ENCODE measurements at places on chromosomes 1 and 21. TPM values are rescaled to one million over a fixed set of nuclear protein-coding genes. Genes with fewer than 3 reads are reported as not detected.

STUM gene
- 0.35 TPM for total RNA-seq

FAM76A gene
- total RNA-seq, result 12.7 TPM

DISC1 gene
- total RNA-seq, result 16.0 TPM

TMEM200B gene
- 22.5 TPM for total RNA-seq

PARS2 gene
- 5.5 TPM for total RNA-seq

RCSD1 gene
- total RNA-seq, result not detected

DNM3 gene
- 3.7 TPM for total RNA-seq

RGS1 gene
- not detected for total RNA-seq

ESPN gene
- not detected for total RNA-seq

DNA sequence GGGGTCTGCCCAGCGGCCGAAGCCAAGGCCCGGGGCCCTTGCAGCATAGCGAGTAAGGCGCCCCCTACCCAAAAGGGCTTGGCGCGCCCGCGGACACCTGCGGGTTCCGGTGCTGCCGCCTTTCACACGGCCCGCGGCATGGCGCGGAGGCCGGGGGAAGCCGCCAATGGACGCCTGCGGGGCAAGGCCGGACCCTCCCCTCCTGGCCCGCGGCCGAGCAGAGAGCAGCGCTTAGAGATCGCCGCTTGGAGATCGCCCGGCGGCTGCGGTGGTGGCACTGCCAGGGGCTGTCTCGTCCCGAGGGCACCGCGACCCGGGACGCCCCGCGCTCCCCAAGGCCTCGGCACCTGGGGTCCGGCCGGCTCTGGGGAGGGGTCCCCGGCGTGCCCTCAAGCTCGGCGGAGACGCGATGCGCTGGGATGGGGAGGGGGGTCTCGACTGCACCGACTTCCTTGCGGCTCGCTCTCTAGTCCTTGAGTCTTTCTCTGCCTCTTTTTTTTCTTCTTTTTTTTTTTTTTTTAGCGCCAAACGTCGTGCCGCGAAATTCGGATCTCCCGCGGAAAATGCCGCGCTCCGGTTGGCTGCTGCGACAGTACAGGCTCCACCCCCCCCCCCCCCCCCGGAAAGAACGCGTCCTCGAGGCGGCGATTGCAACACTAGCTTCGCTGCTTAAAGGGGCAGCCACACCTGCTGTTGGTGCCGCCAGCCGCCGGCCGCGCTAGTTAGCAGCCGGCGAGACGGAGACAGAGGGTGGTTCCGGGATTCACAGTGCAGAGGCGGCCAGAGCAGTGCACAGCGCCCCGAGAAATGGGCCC, at the start of gene E2F2:
E2F2 (minus strand) TSS at position 487 of the 815 bp plus-strand sequence; CDS start at position 47, 440 bp downstream.
- peak within 1 kb of the TSS; percentile 90 for H3K4me3 ChIP-seq
- H3K4me1 ChIP-seq, result peaks cover 38% of the 10 kb centered on the region

GRCh38 chr1:234607109-234608024, 2.6 kb downstream of the IRF2BP2 start:
- peaks cover 45% of the 10 kb centered on the region for H3K4me1 ChIP-seq
- peak overlapping the region; percentile 91 for H3K27ac ChIP-seq
- H3K27me3 ChIP-seq, result no peaks in the 10 kb centered on the region
- no peak for DNase-seq

- H3K27me3 ChIP-seq, result no peaks in the 10 kb centered on the region
- H3K4me3 ChIP-seq, result peak overlapping the region; percentile 100
- H3K36me3 ChIP-seq, result peaks cover 3% of the 10 kb centered on the region
Observed at GRCh38 chr1:112397841-112398240, 1.8 kb downstream of the CTTNBP2NL start.

GRCh38 chr1:175673371-175674150, 69.8 kb downstream of the TNR start:
- no peak overlapping the region for H3K4me3 ChIP-seq
- H3K4me1 ChIP-seq, result peaks cover 5% of the 10 kb centered on the region
- no peaks in the 10 kb centered on the region for H3K36me3 ChIP-seq
- H3K27ac ChIP-seq, result no peak overlapping the region
- DNase-seq, result no peak

DNA sequence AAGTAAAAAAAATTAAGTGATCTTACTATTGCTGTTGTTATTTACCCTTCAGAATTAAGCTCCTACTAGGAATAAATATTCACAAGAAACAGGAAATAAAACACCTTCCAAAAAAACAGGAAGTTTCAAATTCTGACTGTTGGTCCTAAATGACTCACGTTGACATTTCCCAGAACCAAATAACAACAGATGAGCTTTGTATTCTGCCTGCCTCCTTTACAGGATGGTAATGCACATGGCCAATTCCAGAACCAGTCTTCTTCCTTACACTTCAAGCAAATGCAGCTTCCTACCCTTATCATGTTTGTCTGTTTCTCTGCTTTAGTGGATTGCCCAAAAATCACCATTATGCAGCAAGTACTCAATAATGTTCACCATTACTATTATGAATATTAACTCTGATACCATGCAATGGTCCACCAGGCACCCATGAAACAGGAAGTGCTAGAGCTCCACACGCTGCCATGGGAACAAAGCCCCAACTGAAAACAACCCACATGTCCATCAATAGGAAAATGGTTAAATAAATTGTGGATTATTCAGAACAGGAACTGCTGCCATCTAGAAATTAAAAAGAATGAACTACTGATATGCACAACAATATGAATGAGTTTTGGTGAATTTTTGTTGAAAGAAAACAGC, 8.9 kb downstream of the CASP9 start:
- H3K36me3 ChIP-seq, result peaks cover 24% of the 10 kb centered on the region
- H3K4me1 ChIP-seq, result no peaks in the 10 kb centered on the region
- H3K27ac ChIP-seq, result no peak overlapping the region
- no peak overlapping the region for H3K4me3 ChIP-seq
- H3K27me3 ChIP-seq, result no peaks in the 10 kb centered on the region
- DNase-seq, result no peak

DNA sequence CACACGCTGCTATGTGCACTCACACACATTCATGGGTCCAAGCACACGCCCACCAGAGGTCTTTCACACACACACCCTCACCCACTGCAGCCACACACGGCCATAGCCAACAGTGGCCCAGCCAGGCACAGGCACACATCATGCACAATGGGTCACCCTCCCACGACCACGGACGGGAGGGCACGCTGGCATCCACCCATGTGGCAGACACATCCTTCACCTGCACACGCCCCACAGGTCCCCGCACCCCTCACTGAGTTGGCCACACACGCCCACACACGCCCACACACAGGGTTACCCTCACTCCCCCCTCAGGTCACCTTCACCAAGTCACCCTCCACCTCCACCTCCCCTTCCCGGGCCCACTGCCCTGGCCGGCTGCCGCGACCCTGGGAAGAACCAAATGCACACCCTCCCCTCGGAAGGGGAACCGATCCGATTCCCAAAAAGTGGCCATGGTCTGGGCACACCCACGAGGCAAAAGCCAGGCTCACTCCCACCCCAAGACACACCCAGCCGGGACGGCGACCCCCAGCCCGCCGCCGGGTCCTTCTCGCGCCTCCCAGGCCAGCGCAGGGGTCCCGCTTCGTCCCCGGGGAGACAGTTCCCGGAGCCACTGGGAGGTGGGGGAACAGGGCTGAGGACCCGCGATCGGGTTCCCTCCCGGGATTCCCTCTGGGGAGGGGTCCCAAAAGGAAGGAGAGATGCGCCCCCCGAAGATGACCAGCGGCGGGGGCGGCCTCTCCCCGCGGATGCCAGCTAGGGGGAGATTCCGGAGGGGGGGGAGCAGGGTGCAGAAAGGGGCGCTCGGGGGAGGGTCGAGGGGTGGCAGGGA, 860 bp downstream of the SDC3 start:
- no peaks in the 10 kb centered on the region for H3K27me3 ChIP-seq
- peak overlapping the region; percentile 44 for H3K27ac ChIP-seq
- DNase-seq, result no peak
- peaks cover 51% of the 10 kb centered on the region for H3K4me1 ChIP-seq

GRCh38 chr1:72780212-72780611, 497.9 kb upstream of the NEGR1 start:
- no peak overlapping the region for H3K4me3 ChIP-seq
- H3K27ac ChIP-seq, result no peak overlapping the region
- no peaks in the 10 kb centered on the region for H3K27me3 ChIP-seq
- DNase-seq, result no peak
- peaks cover 7% of the 10 kb centered on the region for H3K4me1 ChIP-seq

DNA sequence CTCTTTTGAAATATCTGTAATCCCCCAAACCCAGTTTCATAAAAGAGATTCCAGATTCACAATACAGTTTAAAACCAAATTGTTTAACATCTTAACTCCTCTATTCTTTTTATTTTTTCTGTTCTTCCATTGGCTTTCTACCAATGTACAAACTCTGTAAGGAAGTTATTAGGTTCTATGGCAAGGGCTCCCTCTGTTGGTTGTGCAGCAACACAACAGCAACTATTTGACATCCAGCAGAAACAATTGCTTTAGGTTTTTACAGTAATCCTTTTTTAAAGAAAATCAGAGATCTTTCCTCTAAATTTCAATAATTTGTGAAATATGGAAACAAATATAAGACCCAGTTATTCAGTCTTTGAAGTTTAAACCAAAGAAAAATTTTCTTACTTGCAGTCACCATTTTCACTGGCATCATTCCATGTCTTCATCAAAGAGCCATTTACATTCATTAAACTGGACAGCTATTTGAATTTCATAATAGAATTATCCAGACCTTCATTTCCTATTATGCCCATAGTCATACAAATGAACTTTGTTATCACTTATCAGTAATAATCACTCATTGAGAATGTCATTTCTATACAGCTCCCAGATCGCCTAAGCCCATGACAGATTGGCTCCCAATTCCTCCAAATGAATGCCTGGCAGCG, 46.5 kb upstream of the RNF11 start:
- no peaks in the 10 kb centered on the region for H3K36me3 ChIP-seq
- no peak overlapping the region for H3K27ac ChIP-seq
- H3K4me1 ChIP-seq, result no peaks in the 10 kb centered on the region
- peaks cover 10% of the 10 kb centered on the region for H3K27me3 ChIP-seq
- no peak for DNase-seq

- peaks cover 7% of the 10 kb centered on the region for H3K27me3 ChIP-seq
- no peak for DNase-seq
- H3K4me1 ChIP-seq, result no peaks in the 10 kb centered on the region
- H3K27ac ChIP-seq, result no peak overlapping the region
Observed at GRCh38 chr1:153368495-153368894, 6.9 kb downstream of the S100A12 start.

- H3K4me1 ChIP-seq, result peaks cover 50% of the 10 kb centered on the region
- no peaks in the 10 kb centered on the region for H3K36me3 ChIP-seq
- H3K27ac ChIP-seq, result no peak overlapping the region
- H3K27me3 ChIP-seq, result no peaks in the 10 kb centered on the region
- no peak overlapping the region for H3K4me3 ChIP-seq
Observed at GRCh38 chr1:224544346-224545110, 71.6 kb upstream of the CNIH3 start.

DNA sequence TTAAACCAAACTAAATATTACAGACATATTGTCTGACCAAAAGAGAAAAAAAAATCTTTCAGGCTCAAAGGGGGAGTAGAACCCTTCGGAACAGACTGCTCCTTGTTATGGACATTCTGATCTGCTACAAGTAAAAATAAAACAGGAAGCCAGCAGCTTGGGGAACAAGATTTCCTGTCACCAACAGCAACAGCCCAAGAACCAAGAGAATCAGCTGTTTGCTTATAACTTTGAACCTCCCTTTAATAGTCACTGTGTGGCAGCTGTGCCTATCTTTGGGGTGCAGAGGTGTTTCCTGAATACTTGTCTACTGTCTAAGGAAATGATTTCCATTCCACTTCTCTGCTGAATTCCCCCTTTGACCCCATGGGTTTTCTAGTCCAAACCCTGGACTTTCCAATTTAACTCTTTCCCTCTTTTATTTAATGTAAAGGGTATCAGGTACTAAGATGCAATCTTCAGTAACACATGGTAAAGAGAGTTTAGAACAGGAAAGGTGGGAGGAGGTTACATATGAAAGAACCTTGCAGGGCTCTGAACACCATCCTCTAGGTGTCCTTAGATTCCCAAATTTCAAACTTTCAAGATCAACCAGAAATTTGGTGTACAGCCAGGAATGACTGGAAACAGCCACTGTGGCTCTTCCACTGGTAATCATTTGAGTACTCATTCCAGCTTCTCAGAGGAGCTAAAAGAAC, 38.6 kb downstream of the GPR3 start:
- H3K27ac ChIP-seq, result peak overlapping the region; percentile 99
- H3K4me1 ChIP-seq, result peaks cover 86% of the 10 kb centered on the region
- peaks cover 6% of the 10 kb centered on the region for H3K36me3 ChIP-seq

DNA sequence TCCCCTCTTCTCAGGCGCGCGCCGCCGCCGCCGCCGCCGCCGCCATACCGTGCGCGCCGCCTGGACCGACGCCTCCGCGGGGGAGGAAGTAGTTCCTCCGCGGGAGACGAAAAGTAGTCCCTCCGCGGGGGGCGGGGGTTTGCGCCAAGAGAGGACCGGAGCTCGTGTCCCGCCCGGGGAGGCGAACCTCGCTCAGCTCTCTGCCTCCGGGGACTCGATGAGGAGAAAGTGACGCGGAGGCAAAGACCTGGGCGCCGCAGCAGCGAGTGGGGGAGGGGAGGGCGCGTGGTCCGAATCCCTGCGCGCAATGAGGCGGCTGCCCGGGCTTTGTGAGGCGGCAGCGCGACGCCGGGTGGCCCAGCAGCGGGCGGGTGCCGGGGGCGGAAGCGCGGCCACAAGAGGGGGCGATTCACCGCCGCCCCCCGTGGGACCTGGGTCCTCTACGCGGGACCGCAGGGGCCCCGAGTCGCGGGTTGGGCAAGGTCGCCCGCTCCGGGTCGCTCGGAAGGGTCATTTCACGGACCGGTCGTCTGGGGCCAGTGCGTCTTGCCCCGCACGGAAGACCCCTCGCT, at the start of gene BRWD1:
BRWD1 (minus strand) TSS at position 62 of the 572 bp plus-strand sequence. CDS start 141 bp downstream, outside the sequence.
- H3K4me1 ChIP-seq, result peaks cover 32% of the 10 kb centered on the region
- H3K27me3 ChIP-seq, result no peaks in the 10 kb centered on the region
- peak; percentile 92 for DNase-seq

All from osteocyte (in vitro differentiated cells).